ENCODE measurements at places on chromosomes 1 and 21.
A peak's percentile ranks its signal among the peaks of the same experiment; 100 is the strongest.

GRCh38 chr1:24172598-24172997, 14.5 kb downstream of the IFNLR1 start:
- no peak for DNase-seq

DNA sequence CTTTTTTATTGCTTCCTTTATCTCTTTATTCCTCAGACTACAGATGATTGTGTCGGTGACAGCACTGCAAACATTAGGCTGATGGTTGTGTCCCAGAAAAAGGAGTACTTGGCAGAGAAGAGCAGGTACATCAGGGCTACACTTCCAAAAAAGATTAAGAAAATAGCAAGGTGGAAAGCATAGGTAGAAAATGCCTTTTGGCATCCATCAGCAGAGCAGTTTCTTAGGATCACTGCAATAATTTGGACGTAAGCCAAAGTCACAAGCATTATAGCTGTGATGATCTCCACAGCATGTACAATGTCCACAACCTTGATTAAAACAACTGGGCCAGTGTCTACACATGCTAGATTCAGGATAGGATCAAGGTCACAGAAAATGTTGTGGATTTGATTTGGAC, 5.9 kb downstream of the OR6K2 start:
- no peak for DNase-seq

GRCh38 chr1:203769505-203770343, 4.7 kb downstream of the LAX1 start:
- no peak for DNase-seq

GRCh38 chr1:205319081-205320018, 2.2 kb downstream of the NUAK2 start:
- no peak for DNase-seq

DNA sequence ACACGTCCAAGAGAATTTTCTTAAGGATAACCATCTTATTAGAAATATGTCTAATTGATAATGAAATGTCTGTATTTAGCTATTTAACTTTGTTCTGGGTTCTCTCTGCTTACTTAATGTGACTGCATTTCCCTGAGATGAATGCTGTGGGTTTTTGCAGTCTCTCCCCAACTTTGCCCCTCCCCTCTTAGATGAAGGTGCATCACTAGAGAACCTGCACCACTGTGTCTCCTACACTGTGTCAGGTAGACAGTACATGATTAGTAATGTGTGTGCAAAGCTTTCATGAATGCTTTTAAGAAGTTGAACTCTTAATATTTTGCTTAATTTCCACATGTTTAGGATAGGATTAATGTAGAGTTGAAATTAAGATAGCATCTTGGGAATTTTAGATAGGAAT, 51.7 kb downstream of the LRRC8D start:
- DNase-seq: no peak

- DNase-seq: no peak
Measured at GRCh38 chr1:101313356-101313755, 76.5 kb downstream of the S1PR1 start.

GRCh38 chr1:87327376-87328271, 1.1 kb upstream of the LMO4 start:
- DNase-seq: no peak

GRCh38 chr1:30447080-30447479, 276.3 kb downstream of the MATN1 start:
- peak; percentile 11 for DNase-seq

GRCh38 chr1:92909321-92909720, 51.9 kb downstream of the DIPK1A start:
- no peak for DNase-seq

- DNase-seq: no peak
Measured at GRCh38 chr1:167462341-167462740, 56.0 kb downstream of the CD247 start.

- no peak for DNase-seq
Measured at GRCh38 chr1:1084372-1085170, 10.5 kb upstream of the RNF223 start.

DNA sequence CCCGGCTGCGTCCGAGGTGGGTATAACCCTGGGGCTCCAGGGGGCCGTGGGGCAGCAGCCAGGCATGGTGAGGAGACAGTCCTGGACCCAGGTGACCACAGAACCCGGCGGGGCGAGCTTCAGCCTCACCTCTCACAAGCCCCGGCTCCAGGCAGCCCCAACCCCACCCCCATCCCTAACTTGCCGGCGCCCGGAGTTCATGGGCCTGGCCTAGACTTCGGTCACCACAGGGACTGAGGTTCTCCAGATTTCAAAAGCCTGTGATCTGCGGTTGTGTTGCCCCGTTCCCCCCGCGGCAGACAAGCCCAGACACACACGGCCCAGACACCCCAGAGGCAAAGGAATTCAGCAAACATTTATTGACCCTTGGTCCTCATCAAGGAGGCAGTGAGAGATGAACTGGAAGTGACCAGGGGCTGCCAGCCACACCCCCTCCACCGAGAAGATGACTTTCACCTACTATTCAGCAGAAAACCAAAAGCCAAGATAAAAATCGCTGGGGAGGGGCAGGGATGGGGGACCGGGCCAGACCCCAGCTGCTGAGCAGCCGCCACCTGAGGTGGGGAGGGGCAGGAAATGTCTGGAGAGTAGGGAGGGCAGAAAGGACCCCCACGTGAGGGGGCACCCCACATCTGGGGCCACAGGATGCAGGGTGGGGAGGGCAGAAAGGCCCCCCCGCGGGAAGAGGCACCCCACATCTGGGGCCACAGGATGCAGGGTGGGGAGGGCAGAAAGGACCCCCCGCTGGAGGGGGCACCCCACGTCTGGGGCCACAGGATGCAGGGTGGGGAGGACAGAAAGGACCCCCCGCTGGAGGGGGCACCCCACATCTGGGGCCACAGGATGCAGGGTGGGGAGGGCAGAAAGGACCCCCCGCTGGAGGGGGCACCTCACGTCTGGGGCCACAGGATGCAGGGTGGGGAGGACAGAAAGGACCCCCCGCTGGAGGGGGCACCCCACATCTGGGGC, 3.9 kb downstream of the HES4 start:
- peak; percentile 35 for DNase-seq

- no peak for DNase-seq
Measured at GRCh38 chr1:22096036-22096435, 43.5 kb downstream of the CDC42 start.

DNA sequence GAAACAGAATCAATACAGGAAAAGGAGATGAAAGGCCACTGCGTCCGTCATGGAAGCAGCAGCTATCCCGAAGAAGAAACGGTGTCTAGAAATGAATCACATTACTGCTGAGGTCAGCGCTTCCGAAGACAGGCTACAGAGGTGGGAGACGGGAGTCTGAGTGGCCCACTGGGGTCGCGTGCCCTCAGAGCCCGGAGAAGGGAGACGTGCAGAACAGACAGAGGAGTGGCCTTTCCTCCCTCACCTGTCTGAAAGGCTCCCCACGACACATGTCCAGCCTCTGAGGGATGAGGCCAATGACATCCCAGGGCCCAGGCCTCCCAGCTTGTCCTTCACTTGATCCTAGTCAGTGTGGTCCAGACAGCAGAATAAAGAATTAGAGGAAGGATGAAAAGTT, 35.9 kb downstream of the VPS26C start:
- DNase-seq: no peak

DNA sequence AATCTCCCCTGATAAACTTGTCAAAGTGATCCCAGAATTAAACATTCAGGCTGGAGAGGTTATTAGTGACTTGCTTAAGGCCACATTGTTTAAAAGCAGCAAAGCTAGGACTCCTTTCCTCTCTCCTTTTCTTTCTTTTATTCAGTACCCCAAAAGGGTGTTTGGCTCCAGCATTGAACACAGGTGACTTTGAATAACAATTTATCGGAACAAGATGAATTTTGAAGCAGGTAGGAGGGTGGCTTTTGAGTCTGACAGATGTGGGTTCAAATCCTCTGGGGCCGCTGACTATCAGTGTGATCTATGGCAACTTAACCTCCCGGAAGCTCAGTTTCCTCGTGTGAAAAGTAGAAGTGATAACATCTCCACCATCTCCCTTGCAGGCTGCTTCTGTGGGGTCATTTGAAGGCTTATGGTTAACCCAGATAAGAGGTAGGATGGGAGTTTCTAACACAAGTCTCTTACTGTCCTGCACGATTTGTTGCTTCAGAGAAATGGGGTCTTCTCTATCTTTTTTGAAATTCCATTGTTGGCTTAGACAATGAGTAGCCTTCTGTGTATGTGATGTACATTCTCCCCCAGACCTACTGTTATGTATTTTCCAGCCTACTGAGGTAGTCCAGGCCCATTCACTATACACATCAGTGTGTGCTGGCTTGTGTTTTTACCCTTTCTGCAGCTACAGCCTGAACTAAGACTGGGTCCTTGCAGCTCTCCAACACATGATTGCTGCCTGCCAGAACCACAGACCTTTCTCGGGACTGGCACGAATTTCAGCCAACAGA, 29.0 kb downstream of the JUN start:
- no peak for DNase-seq

- no peak for DNase-seq
Measured at GRCh38 chr1:89584211-89584610, 48.7 kb upstream of the LRRC8C start.

DNA sequence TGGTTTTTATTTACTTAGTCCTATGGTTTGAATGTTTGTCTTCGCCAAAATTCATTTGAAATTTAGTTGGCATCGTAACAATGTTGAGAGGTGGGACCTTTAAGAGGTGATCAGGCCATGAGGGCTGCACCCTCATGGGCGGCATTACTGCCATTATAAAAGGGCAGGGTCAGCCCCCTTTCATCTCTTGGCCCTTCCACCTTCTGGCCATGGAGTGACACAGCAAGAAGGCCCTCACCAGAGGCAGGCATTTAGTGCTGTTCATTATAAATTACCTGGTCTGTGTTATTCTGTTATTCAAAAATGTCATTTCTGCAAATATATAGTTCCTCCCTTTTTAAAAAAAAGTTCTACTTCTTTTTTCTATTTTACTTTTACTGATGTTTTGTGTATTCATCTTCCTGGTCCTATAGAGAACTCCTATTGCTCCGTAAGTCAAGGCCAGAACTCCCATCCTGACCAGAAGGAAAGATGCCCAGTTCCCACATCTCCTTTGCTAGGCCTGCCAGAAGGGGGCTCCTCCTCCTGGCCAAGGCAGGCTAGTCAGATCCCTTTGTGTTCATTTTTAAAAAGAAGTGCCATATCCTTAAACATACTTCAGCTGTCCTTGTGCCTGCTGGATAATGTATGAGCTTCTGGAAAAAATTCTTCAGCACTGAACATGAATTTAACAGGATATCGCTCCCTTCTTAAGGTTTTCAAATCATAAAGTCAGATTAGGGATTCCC, 10.0 kb upstream of the LBR start:
- peak; percentile 58 for DNase-seq

DNA sequence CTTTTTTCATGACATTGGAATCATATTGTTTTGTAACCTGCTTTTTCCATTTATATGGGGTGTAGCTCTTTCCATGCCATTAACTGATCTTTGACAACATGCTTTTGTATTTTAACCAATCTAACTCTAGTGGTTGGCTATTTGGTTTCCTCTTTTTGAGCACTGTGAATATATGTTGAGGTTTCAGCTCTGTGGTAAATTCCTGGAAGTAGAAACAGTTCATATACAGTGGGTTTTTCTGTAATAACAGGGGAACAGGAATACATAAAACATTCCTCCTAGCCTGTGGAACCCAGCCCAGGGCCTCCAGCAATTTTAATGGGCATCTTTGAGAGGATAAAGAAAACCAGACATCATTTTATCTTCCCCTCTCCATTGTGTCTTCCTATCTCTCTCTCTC, 17.4 kb downstream of the AZIN2 start:
- DNase-seq: no peak

DNA sequence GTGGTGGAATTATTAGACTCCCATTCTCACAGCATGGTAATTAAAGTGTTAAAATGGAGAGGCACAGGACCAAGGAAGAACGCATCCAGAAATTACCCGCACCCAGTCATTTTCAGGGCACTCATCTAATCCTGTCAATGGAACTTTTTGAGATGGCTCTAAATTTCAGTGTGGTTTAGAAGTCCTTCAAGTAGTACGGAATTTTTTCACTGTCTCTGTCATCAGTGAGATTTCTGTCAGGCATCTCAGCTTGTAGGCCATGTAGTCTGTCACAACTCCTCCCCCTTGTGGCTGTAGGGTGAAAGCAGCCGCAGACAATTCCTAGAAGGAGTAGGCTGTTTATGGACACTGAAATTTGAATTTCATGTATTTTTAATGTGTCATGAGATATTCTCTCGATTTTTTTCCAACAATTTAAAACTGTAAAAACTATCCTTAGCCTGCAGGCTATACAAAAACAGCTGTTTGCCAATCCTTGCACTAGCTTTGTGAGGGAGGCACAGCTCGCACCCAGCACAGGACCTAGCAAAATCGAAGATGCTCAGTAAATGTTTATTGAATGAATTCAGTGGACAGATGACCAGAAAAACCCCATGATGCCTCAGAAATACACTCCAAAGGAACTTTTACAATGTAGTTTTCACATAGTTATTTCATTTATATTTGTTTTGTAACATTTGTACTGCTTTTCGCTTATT, 6.6 kb upstream of the NUP133 start:
- peak; percentile 57 for DNase-seq

DNA sequence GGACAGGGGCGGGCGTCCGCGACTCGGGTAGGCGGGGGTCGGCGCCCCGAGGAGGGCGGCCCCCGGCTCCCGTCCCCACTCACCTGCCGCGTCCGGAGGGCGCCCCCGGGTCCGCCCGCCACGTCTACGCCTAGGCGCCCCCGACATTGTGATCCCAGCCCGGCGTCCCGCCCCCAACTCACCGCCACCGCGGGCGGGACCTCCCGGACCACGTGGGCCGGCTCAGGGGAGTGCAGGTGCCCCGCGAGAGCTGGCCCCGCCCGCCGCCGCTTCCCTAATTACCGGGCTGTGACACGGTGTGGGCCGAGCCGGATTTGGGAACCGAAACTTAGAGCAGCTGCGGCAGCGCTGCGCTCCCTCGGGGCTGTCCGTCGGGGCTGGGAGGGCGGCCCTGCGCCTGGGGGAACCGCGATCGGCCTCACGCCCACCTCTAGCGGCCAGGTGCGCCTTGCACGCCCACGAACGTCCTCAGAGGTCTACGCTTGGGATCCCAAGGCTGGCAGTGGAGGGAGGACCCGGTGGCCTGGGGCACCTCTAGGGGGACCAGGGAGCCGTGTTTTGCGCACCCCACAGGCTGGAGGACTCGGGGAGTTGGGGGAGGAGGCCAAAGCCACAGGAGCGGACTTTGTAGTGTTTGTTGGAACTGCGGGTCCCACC, 521 bp upstream of the NADK start:
- peak; percentile 89 for DNase-seq

- peak; percentile 37 for DNase-seq
Measured at GRCh38 chr1:55483523-55483922, 268.4 kb upstream of the USP24 start.

GRCh38 chr1:224615861-224616755, at the start of gene CNIH3:
TSS of gene CNIH3 (plus strand) at chr1:224616317. CDS start at chr1:224617175, 858 bp downstream.
- peak; percentile 90 for DNase-seq

GRCh38 chr1:204438628-204439027, 27.0 kb upstream of the PPP1R15B start:
- DNase-seq: no peak

- DNase-seq: no peak
Measured at GRCh38 chr1:180309338-180309737, 79.3 kb downstream of the LHX4 start.

GRCh38 chr1:48803474-48803873, 26.8 kb upstream of the BEND5 start:
- DNase-seq: no peak

- DNase-seq: no peak
Measured at GRCh38 chr1:58629031-58629462, 52.0 kb upstream of the TACSTD2 start.
